EH (cell line): ENCODE measurements at places on chromosomes 2 and 18.

- DNase-seq, result no peak
Observed at GRCh38 chr2:209305026-209305425, 118.8 kb upstream of the MAP2 start.

DNA sequence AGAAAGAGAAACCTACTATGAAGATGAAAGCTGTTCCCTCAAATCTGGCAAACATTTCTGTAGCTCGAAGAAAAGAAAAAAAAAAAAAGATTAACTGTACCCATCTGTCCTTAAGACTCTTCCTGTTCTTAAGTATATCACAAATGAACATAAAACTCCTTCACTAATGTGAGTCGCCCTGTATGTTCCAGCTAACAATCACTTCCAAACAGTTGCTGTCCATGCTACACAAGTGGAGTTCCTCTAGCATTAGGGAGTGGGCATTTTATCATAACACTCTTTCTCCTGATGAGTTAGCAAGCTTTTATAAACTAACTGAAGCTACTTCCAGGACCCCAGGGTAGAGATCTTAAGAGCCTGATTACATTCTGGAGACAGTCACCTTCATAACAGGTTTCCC lies 5.8 kb downstream of the CUL3 start:
- DNase-seq, result peak; percentile 33

GRCh38 chr18:36441426-36442240 lies 144.1 kb downstream of the FHOD3 start:
- peak; percentile 93 for DNase-seq

- DNase-seq, result no peak
Observed at GRCh38 chr18:49668574-49669275, 106.9 kb downstream of the LIPG start.

GRCh38 chr2:8495189-8495989 lies 186.5 kb upstream of the ID2 start:
- DNase-seq, result no peak

DNA sequence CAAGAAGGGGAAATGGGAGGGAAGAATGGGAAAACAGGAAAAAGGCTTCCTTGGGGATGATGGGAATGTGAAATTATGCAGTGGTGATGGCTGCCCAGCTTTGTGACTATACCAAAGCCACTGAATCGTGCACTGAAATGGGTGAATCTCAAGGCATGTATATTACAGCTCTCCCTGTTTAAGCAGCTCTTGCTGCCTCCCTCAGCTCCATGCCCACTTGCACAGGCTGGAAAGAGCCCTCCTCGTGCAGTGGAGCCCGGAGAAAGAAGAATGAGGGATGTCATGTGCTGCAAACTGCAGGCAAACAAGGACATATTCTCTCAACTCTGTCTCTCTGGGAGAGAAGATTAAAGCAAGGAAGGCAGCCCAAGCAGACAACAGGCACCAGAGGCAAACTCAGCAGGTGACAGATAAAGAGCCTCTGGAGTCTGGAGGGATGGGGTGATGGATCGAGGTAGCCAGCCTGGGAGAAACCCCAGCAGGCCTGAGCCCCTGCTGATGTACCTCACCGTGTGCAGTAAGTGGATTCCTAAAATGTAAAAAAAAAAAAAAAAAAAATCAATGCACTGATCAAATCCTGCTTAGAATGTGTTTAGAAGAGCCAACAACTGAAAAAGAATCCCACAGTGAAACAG lies 62.4 kb upstream of the SLC66A3 start:
- no peak for DNase-seq

- peak; percentile 82 for DNase-seq
Observed at GRCh38 chr2:231677632-231678104, 30.7 kb upstream of the PTMA start.

DNA sequence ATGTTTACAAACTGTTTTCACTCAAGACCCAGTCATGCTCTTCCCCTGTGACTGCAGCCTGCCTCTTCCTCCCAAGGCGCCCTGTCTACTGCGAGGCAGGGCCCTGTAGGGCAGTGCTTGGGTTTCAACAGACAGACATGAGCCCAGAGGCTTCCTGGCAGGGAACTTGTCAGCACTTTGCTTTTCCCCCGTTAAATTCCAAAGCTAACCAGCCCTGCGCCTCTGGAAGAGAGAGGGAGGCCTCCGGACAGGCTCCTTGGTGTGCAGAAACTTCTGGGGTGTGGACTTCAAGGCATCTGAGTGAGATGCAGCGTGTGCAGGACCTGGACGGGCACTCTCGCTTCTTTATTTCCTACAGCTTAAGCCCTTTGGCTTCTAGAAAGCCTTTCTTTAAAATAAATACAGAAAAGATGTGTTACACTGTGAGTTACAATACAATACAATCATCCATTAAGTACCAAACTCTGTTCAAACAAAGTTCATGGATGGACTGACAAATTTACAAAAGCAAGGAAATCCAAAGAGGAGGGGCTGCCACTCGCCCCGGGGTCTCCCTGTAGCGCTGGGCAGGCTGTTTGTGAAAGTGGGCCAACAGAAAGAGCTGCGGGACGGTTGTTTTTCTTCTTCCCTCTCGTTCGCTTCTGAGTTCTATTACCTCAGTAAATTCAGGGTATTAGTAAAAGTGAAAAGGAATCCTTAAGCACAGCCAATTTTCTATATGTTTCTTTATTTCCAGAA lies 8.8 kb upstream of the ZNF516 start:
- DNase-seq, result no peak

- DNase-seq, result no peak
Observed at GRCh38 chr2:151975460-151976414, 123.1 kb downstream of the CACNB4 start.

DNA sequence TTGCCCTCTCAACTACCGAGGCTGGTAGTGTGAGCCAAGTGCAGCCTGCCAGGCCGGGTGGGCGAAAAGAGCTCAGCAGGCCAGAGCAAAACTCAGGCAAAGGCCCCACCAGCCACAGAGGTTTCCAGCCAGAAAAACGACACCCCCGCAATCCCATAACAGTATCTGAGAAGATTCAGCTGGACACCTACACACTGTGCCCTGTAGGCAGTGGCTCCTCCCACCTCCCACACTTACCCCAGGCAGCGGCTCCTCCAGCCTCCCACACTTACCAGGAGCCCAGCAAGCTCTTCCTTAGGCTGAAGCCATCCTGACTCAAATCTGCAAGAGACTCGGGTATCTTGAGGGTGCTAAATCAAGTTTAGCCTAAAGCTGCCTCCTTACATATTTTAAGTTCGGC lies 15.6 kb upstream of the TMEM18 start:
- no peak for DNase-seq

GRCh38 chr2:233699424-233700027 lies 6.8 kb downstream of the UGT1A6 start:
- DNase-seq, result no peak

DNA sequence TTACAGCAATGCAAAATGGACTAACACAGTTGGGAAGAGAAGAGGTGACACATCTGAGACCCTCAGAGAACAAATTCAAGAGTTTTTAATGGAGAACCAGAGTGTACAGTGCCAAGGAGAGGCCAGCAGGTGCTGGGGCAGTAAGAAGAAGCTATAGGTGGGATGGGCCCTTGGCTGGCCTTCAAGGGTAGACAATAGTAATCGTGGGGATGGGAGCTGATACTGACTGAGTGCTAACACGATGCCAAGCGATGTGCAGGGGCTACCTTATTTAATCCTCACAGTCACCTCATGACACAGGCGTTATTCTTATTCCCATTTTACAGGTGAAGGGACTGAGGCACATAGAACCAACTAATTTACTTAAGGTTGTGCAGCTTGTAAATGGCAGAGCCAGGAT lies 131.9 kb upstream of the ID2 start:
- no peak for DNase-seq

GRCh38 chr18:24553571-24554285 lies 93.3 kb downstream of the HRH4 start:
- no peak for DNase-seq

DNA sequence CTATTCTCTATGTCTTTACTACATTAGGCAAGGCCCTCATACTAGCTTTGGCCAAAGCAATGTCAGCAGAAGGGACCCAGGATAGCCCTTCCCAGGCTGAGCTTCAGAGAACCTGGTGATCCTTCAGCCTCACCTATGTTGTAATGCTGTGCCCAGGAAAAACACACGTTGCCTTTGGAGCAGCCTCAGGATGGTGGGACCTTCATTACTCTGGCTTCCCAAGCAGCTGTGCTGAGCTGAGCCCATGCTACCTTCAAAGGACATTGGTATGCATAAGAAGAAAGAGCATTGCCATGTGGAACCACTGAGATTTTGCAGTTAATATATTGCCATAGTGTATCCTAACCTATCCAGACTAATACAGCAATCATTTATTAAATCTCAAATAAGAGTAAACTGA lies 756.4 kb upstream of the ID2 start:
- DNase-seq, result no peak

GRCh38 chr2:66851449-66851872 lies 416.5 kb downstream of the MEIS1 start:
- DNase-seq, result peak; percentile 97

DNA sequence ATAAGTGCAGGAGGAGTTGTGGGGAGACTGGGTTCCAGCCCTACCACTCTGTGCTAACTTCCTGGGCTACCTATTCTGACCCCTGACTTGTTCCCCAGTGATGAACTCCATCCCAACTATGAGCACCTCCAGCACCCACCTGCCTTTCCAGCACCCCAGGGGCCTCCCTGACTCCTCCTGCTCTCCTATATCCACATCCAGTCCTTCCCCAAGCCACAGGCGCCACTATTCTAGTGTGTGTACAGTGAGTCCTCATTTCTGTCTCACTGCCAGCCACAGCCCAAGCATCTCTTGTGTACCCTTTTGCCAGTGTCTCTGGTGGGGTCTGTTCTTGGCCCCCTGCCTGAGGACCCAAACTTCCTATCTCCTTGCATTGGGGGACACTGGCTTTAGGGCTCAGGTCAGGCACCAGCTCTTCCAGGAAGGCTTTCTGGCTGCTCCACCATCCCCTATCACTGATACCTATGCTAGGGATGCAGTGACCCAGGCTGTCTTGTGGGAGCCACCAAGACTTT lies 145.2 kb downstream of the INHBB start:
- no peak for DNase-seq

GRCh38 chr2:207928079-207928478 lies 97.2 kb downstream of the PLEKHM3 start:
- no peak for DNase-seq

DNA sequence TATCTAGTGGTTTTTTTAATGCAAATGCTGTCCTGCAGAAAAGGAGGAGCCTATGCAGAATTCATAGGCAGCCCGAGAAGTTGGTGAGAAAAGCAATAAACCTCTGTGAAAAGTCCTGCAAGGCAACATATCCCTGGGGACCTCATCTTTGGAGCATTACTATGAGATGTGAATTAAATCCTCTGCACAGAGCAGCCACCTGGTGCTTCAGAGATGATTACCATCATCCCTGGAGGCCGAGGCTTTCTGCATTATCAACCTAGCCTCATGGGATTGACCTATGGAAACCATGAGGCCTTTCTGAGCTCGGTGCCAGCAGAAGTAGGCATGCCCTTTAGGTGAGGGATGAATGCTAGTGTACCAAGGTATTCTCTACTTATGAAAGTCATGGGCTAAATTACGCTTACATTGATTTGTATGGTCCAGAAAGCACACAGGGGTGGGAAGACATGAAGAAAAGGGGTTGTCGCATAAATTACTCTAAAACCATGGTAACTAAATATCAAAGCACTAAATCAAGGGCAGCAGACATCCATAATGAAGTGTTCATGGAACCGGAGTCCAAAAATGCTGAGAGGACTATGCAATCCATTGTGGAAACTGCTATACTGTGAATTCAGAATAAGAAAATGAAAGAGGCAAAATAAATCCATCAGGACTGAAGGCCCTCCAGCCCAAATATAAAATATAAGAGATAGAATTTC lies 623.5 kb upstream of the DDX18 start:
- DNase-seq, result no peak

DNA sequence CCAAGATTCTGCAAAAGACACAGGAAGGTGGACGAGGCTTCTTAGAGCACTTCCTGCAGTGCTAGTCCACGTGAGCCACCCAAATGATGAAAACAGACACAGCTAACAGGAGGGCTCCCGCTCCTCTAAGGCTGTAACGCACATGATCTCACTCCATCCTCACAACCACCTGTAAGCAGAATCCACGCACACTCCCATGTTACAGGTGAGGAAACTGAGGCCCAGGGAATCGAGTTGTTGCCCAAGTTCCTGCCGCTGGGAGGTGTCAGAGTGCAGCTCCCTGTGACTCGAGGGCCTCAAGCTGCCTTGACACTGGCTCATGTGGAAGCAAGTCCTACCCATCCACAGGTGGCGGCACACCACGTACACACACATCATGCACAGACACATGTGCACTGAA lies 4.4 kb downstream of the DNMT3A start:
- DNase-seq, result no peak

- peak; percentile 73 for DNase-seq
Observed at GRCh38 chr2:200703127-200703925, 108.4 kb upstream of the BZW1 start.

- DNase-seq, result peak; percentile 86
Observed at GRCh38 chr2:37523814-37524362, 147.6 kb downstream of the CDC42EP3 start.

GRCh38 chr2:181114021-181114420 lies 133.6 kb downstream of the UBE2E3 start:
- DNase-seq, result no peak

- no peak for DNase-seq
Observed at GRCh38 chr2:42914314-42914713, 121.9 kb upstream of the HAAO start.

DNA sequence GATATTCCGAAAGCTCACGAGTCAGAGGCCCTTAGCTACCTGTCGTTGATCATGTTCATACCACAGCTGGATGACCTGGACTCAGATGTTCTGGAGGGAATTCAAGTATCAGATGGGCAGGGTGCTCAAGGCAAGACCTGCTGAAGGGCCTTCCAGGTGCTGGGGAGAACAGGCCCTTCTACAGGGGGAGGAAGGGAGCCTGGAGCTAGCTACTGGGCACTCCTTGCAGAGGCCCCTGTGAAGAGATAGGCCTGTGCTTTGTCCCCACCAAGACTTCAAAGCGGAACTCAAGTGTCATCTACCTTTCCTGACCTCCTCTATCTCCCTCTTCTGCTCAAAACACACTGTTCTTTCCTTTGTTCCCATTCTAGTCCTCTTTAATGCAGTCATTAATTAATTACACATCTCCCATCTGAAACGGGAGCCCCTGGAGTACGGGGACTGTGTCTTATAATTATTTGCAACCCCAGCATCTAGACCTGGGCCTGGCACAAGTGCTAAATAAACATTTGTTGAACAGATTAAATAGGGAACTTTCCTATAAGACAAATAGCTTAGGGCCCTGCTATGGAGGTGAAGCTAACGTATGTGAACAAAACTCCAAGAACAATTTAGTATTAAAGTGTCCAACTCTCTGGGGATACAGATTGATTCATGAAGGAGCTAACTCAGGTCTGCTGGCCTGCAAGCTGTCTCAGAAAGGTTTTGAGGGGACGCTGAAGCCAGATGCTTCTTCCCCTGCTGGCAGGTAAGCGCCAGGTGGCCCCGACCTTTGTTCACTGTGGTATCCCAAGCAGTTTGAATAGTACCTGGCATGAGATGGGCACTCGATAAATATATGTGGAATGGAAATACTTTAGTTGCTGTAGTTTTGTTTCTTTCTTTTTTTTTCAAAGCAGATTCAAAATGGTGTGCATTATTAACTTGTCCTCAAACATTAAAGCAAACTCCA lies 22.0 kb downstream of the RHOB start:
- DNase-seq, result no peak
